ENCODE measurements at places on chromosomes 3 and 15.

DNA sequence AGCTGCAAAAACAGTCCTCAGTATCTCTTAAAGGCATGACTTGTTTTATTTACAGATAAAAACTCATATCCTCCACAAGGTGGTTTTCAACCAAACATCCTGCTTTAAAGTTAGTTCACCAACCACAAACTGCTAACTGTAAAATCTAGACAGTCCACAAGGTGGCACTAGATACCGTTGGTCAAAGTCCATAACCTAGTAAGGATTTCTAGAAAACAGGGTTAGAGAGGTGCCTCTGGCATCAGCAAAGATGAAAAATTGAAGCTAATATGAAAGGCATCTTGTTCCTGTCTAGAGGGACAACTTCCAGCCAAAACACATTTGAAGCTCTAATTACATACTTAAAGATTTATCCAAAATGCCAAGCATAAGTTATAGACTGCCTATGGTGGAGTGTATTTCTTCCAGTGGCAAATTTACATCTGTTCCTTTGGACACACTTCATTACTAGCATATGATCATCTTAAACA, 56.0 kb downstream of the ZMAT3 start:
- H3K27ac ChIP-seq, result no peak overlapping the region
- no peaks in the 10 kb centered on the region for H3K36me3 ChIP-seq
- no peak overlapping the region for H3K4me3 ChIP-seq
- peaks cover 13% of the 10 kb centered on the region for H3K4me1 ChIP-seq
- DNase-seq, result peak; percentile 94

- no peak overlapping the region for H3K27ac ChIP-seq
- no peaks in the 10 kb centered on the region for H3K36me3 ChIP-seq
- H3K27me3 ChIP-seq, result no peaks in the 10 kb centered on the region
- DNase-seq, result no peak
Measured at GRCh38 chr3:59286791-59287531, 237.1 kb upstream of the CFAP20DC start.

DNA sequence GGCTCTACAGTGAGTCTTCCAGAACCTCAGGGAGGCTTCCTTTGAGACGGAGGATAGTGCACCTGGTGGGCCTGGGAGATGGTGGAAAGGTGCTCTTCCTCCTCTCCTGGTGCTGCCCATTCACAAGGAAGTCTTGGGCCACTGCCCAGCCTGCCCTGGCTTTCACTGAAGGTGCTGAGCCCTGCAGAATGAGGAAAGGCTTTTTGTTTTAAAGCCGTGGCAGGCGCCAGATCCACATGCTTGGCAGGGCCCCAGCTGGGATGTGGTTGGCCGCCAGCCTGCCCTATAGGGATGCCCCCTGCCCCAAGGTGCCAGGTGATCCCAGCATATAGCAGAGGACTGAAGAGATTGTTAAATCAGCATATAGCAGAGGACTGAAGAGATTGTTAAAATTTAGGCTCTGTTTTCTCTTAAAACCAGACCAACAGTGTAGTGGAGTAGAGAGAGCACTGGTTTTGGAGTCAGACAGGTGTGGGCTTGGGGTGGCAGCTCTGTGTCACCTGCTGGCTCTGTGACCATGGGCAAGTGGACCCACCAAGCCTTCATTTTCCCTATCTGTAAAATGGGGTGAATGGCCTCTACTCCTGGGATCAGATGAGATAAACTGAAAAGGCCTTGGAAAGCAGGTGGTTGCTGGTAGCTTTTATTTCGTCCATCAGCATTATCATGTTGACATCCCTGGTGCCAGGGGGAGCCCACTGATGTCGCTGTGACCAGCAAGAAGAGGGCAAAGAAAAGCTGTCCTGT, 53.3 kb downstream of the SLC6A6 start:
- H3K4me3 ChIP-seq, result no peak overlapping the region
- no peak overlapping the region for H3K27ac ChIP-seq
- no peaks in the 10 kb centered on the region for H3K36me3 ChIP-seq
- H3K27me3 ChIP-seq, result no peaks in the 10 kb centered on the region

DNA sequence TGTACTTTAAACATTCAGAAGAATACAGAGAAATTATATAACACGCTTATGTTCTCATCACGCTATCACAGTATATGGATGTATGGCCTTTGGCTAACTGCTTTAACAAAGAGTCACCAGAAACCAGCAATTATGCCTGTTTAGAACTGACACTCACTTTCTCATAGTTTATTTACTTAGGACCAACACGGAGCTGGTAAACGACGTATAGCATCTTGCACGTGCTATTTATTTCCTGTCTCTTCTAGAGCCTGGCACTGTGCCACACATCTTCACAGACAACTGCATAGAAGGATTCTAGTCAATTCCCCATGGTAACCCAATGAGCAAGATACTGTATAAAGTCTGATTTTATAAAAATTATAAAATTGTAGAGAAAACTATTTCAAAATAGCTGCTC, 43.6 kb downstream of the TBC1D2B start:
- peak overlapping the region; percentile 88 for H3K27ac ChIP-seq
- H3K27me3 ChIP-seq, result no peaks in the 10 kb centered on the region
- no peaks in the 10 kb centered on the region for H3K36me3 ChIP-seq
- peak overlapping the region; percentile 35 for H3K4me3 ChIP-seq
- peaks cover 64% of the 10 kb centered on the region for H3K4me1 ChIP-seq
- DNase-seq, result peak; percentile 62

DNA sequence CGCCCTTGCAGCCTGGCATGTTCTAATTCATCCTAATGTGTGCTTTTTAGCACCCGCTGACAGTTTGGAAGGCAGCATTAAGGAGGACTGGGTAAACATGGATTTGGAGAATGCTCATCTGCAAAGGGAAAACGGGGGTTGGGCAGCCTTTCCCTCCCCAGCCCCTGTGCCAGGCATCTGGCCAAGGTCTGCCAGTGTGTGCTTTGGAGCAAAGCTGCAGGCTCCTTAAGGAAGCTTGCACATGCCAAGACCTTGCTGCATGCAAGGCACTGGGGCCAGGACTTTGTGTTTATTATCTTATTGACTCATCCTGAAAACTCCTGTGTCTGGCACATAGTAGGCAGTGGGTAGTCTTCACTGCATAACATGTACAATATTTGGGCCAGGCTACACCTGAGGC, 20.1 kb downstream of the FAM3D start:
- no peak for DNase-seq
- no peaks in the 10 kb centered on the region for H3K4me1 ChIP-seq

GRCh38 chr15:70461017-70461416, 302.3 kb downstream of the UACA start:
- no peak for DNase-seq
- peak overlapping the region; percentile 71 for H3K27ac ChIP-seq
- H3K36me3 ChIP-seq, result no peaks in the 10 kb centered on the region

GRCh38 chr15:98596885-98597392, 51.4 kb upstream of the IGF1R start:
- no peaks in the 10 kb centered on the region for H3K27me3 ChIP-seq
- H3K4me1 ChIP-seq, result no peaks in the 10 kb centered on the region
- DNase-seq, result no peak

- no peak for DNase-seq
- H3K4me3 ChIP-seq, result no peak overlapping the region
- H3K27ac ChIP-seq, result no peak overlapping the region
- H3K36me3 ChIP-seq, result no peaks in the 10 kb centered on the region
Measured at GRCh38 chr15:49041426-49041825, 4.8 kb downstream of the SECISBP2L start.

DNA sequence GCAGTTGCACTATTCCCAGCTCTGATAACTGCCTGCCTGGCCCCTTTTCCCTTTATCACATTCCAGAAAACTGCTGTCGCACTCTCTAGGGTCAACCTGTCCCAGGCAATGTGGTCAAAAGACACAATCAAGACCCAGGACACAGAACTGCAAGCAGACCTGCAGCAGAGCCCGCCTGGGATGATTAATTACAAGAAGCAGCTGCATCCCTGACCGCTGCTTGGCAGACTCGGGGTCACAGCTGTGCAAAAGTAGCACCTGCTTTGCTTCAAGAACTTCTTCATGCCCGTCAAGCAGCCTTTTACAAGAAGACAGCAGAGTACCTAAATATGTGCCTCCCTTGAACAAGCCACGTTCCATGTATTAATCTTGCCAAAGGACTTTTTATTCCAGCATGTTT, 120.0 kb upstream of the ST8SIA2 start:
- no peaks in the 10 kb centered on the region for H3K27me3 ChIP-seq
- H3K4me1 ChIP-seq, result no peaks in the 10 kb centered on the region
- H3K4me3 ChIP-seq, result no peak overlapping the region
- H3K36me3 ChIP-seq, result no peaks in the 10 kb centered on the region

DNA sequence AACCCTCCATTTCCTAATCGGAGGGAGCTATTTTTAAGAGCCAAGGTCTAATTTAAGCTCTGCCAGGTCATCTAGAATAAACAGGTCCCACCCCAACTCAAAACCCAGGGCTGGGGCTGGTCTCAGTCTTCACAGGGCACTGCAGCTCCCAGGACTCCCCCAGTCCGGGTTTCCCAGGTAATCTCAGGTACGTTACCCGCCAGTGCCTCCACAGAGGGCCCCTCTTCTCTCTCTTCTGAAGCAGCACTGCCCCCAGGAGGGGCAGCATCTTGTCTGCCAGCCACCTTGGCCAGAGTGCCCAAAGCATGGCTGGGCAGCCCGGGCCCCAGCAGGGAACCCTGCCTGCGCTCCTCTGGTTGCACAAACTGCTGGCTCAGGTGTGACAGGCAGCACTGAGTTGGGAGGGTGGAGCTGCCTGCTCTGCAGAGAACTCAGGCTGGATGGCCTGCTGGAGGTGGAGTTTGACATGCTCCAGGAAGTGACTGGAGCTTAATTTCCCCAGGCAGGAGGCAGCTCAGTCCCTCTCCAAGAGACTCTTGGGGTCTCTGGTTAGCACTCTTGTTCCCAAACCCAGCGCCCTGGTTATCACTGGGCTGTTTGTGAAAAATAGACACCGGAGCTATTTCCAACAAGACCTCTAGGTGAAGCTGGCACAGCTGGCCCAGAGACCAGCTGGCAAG, at the start of gene PLA2G4F:
Gene PLA2G4F (minus strand): TSS at position 394 of the 680 bp plus-strand sequence. CDS start 87 bp downstream, at position 307.
- H3K4me1 ChIP-seq, result no peaks in the 10 kb centered on the region
- no peak within 1 kb of the TSS for H3K27ac ChIP-seq
- H3K4me3 ChIP-seq, result no peak within 1 kb of the TSS
- H3K27me3 ChIP-seq, result no peaks in the 10 kb centered on the region
- peak; percentile 8 for DNase-seq

All from MM.1S (cell line).